ENCODE measurements at places on chromosomes 7 and 10.

DNA sequence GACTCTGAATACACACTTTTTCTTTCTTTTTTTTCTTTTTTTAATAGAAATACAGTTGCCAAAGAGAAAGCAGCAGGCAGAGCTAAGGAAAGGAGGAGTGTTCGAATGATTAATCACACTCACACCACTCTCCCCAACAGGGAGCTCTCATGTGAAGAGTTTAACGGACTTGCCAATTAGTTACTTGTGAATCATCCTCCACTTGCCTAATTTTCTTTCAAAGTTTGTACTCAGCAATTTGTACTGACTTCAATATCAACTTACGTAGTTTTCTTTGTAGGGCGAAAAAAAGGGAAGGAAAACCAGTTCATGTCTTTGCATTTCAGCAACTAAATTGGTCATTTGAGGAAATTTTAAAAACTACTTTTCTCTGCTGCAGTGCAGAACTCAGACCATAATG is 109.2 kb downstream of the PIP4K2A start:
- DNase-seq, result no peak

- no peak for DNase-seq
These were observed 224.0 kb upstream of the PLXDC2 start for GRCh38 chr10:19592276-19592675.

- DNase-seq, result no peak
These were observed 106.9 kb upstream of the BET1 start for GRCh38 chr7:94111009-94111408.

GRCh38 chr7:146960773-146961391 is 844.3 kb downstream of the CNTNAP2 start:
- DNase-seq, result no peak

DNA sequence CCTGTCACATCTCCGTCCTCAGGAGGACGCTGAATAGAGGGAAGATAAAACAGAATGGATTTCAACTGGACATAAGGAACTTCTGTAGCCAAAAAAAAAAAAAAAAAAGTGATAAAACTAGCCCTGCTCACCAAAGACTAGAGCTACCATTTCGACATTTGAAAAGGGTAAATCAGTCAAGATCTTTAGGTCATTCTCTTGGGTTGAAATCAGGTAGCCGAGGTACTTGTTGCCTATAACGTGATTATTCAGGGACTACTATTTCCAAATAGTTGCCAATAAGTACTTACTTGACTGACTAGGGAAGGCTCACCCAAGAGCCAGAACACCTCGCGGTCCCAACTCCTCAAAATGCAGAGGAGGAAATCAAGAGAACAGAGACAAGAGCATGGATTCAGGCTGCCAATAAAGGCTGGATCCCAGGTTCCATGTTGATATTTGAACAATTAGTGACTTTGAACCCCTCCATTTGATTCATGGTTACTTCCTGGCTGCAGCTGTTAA is 2.0 kb downstream of the RHEB start:
- no peak for DNase-seq

- DNase-seq, result no peak
These were observed 373.6 kb downstream of the DNAJB6 start for GRCh38 chr7:157710396-157710795.

GRCh38 chr7:133582766-133583523 is 330.1 kb downstream of the EXOC4 start:
- no peak for DNase-seq

DNA sequence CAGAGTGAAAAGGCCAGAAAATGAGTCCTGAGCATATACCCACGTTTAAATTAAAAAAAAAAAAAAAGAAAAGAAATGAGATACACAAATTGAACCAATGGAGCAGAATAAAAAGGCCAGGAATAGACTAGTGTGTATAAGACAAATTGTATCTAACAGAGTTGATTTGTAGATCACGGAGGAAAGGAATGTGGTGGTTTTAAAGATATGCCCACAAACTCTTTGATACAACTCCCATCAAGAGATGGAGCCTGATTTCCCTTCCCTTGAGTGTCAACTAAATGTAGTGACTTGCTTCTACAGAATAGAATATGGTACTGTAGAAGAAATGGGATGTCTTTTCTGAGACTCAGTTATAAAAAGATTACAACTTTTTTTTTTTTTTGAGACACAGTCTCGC is 10.4 kb downstream of the SYPL1 start:
- no peak for DNase-seq

DNA sequence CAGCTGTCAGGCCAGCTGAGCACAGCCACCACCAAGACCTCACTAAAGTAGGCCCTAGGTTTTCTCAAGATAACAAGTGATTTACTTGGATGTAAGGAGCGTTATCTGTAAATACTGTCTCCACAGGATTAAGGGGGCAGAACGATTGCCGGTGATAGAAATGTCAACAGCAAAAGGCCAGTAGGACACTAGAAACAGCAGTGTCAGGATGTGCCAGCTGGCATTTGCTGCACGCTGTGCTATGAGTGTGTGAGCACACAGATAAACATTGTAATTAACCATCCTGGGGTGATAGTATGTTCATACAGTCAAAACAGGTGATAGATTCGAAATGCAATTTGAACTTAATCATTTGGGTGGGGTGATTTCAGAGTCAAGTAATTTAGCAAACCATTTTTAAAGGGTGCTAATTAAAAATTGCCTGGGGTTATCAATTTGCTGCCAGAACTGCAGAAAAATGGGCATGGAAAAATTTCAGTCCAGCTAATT is 36.3 kb upstream of the NOBOX start:
- DNase-seq, result no peak

DNA sequence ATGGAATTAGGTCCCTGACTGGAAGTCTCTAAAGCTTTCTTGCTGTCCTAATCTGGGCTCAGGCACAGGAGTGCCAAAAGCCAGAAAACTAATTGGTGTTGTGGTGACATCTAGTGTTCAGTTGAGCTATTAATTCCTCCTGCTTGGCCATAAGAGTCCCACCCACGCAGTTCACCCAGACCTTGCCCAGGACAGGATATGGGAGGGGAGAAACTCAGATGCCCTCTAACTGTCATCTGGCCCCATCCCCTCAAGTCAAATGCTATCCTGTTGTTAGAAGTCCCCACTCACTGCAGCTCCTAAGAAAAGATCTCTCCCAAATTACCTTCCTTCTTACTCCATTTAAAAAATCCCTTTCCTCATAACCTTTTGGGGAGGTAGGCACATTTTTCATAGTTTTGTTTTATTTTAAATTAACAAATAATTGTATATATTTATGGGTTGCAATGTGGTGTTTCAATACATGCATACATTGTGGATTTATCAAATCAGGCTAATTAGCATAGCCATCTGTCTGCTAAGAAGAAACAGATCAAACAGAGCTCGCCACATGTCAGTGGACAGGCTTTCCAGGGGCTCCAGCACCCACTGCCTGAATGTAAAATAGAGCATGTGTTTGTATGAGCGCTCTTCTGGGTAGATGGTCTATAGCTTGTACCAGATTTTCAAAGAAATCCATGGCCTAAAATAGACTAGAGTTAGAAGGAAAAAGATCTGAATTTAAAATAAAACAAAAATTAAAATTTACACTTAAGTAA is 84.0 kb downstream of the GSAP start:
- no peak for DNase-seq

- peak; percentile 48 for DNase-seq
These were observed 317.2 kb downstream of the GRID1 start for GRCh38 chr10:86049442-86049841.

- no peak for DNase-seq
These were observed 482.5 kb upstream of the AUTS2 start for GRCh38 chr7:69115788-69116187.

GRCh38 chr10:3624367-3624766 is 160.6 kb downstream of the KLF6 start:
- no peak for DNase-seq

All from activated CD8-positive, alpha-beta memory T cell treated with anti-CD3 and anti-CD28 coated beads for 24 hours (primary cell).